ENCODE measurements at places on chromosomes 5 and 9.

DNA sequence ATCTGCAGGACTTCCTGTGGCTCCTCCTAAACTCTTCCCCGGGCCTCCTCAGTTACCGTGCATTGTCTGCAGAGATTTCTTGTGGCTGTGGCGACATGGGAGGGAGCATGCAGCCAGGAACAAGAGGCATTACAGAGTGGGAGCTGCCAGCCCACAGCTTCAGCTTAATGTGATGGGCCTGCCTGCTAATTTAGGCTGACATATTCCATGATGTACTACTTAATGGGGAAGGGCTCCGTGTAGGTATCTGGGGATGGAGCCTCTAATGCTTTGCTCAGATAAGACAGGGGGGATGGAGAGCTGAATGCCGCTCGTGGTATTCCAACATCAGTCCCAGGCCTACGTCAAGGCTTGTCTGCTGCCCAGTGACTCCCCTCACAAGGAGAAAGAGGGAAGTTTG lies 137.6 kb upstream of the GPR151 start:
- no peak for DNase-seq

- no peak for DNase-seq
Observed at GRCh38 chr9:95012035-95012708, 285.7 kb downstream of the AOPEP start.

- DNase-seq = no peak
Observed at GRCh38 chr9:122695696-122696095, 20.8 kb downstream of the OR1L3 start.

GRCh38 chr5:165108809-165109208 lies 1603.4 kb downstream of the MAT2B start:
- no peak for DNase-seq

DNA sequence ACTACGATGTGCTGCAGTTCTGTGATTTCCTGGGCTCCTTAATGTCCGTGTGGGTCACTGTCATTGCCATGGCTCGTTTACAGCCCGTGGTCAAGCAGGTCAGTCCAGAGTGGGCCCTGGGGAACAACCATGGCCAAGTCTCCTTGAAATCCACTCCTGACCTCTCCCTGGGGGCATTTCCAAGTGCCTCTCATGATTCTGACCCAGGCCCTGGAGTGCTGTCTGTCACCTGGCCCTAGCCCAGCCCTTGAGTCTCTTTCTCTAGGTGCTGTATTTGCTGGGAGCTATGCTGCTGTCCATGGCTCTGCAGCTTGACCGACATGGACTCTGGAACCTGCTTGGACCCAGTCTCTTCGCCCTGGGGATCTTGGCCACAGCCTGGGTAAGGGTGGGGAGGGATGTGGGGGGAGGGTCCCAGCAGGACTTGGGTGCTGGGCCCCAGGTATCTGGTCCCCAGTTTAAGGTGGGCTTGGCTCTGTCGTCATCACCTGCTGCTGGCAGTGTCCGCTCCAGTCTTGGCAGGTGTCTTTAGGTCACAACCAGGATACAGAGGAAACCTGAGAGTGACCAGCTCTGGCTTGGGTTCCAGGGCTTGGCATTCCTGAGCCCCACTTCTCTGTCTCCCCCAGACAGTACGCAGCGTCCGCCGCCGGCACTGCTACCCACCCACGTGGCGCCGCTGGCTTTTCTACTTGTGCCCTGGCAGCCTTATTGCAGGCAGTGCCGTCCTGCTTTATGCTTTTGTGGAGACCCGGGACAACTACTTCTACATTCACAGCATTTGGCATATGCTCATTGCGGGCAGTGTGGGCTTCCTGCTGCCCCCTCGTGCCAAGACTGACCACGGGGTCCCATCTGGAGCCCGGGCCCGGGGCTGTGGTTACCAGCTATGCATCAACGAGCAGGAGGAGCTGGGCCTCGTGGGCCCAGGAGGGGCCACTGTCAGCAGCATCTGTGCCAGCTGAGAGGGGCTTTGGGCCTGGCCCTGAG lies 17.0 kb downstream of the OR13J1 start:
- peak; percentile 2 for DNase-seq

DNA sequence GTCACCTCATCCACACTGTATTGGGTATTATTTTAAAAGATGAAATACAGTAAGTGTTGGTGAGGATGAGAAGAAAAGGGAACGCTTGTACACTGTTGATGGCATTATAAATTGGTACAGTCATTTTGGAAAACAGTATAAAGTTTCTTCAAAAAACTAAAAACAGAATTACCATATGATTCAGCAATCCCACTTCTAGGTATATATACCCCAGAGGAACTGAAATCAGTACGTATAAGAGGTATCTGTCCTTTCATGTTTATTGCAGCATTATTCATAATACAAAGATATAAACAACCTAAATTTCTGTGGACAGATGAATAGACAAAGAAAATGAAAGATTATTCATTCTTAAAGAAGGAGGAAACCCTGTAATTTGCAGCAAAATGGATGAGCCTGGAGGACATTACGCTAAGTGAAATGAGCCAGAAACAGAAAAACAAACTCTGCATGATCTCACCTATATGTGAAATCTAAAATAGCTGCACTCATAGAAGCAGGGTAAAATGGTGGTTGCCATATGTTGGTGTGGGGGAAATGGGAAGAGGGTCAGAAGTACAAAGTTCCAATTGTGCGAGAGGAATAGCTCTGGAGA lies 191.6 kb downstream of the TRIM36 start:
- no peak for DNase-seq

DNA sequence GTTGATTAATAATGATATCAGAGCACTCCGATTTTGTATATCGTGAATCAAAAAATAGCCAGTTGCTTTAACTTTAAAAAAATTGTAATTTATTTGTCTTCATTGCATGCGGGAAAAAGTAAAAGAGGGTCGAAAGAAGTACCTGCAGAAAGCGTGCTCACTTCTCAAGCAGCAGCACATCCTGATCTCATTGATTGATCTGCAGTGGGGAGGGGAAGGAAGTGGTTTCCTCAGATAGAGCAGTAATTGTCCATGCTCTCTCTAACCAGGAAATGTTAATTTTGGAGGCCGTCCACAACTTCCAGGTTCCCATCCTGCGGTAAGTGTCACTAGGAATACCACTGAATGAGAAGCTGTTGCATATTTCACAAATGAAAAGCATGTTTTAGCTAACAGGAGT lies 63.2 kb downstream of the SYK start:
- no peak for DNase-seq

- DNase-seq = no peak
Observed at GRCh38 chr5:68066277-68066955, 149.1 kb upstream of the PIK3R1 start.

DNA sequence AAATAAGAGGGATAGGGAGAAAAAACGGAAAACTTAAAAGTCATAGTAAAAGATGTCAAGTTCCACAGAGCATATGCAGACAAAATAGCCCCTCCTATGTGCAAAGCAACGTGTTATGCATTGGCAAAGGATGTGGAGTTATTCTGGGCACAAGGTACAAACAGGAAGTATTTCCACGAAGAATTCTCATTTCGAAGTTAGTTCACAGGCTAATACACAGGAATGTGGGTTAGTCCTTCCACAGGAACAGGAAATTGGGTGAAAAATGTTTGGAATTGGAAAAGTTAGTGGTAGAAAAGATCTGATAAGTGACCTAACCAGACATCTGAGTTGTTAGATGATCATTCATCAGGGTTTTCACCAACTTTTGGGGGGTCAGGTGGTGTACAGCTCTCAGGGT lies 326.6 kb downstream of the EBF1 start:
- DNase-seq = no peak

- DNase-seq = no peak
Observed at GRCh38 chr9:419571-420171, 205.0 kb downstream of the DOCK8 start.

DNA sequence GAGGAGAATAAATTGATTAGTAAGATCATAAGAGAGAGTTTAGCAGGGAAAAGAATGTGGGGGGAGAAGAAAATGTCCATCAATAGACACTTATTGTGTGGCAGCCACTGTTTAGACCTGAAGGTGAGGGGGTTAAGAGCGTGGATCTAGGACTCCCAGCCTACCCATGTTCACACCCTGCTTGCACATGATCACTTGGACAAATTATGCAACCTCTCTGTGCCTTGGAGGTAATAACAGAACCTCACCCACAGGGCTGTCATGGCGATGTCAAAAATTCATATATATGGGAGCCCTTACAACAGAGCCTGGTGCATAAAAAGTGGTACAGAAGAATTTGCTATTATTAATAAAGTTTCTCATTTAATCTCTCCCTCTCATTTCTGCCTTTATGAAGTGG lies 86.0 kb upstream of the EQTN start:
- no peak for DNase-seq

GRCh38 chr5:60066502-60066901 lies 173.0 kb upstream of the PDE4D start:
- no peak for DNase-seq

DNA sequence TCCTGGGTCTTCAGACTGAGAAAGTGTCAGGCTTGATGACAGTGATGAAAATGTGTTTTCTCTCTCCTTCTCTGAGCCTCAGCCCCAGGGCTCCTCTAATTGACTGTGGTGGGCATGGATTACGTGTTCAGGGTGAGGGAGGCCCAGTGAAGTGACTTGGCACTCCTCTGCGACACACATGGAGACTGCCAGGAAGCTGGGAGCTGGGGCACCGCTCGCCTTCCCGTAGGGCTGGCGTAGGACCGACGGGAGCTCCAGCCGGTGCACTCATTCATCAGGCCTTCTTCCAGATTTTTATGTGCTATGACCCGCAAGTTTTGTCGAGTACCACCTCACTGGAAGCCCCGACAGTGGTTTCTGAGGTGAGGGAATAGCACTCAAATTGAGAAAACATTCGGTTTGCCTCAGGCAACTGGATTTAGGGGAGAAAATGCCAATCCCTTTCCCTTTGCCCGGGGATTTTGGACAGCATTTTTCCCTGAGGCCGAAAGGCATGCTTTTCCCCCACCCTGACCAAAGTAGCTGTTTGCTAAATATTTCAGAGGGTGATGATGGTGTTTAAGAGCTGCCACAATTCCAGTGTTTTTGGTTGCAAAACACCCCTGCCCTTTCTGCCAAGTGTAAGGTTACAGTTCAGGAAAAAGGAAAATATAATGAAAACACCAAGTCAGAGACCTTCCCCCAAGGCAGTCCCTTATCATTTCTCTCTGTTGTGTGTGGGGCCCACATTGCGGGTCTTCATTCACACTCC lies 83.7 kb downstream of the PCSK5 start:
- DNase-seq = no peak

GRCh38 chr5:125549322-125549911 lies 803.0 kb upstream of the ZNF608 start:
- no peak for DNase-seq

DNA sequence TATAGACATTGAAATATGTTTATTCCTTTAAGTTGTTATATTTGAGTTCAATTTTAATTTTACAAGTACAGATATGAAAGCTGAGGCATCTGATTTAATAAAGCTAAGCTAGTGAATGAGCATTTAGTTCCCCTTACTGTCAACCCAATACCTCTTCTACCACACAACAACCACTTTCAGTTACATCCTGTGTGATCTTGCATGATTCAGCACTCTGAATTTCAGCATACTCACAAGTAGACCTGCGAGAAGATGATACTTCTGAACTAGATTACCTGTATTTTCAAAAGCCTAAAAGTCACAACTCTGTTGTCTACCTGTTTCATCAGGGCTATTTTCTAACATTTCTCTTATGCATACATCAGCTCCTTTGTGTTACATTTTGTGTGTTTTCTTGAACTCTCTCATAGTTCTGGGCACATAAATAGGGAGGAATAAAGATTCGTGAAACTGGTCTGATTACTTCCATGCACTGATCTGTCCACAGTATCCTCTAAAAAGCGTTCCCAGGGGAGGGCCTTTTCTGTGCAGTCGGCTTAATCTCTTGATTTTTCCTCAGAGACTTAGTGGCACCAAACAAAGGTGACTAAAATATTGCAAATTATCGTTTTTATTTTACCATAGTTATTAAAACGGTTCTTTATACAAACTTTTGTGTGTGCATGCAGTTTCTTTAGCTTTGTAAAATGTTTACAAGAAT lies 2025.5 kb upstream of the NUDT12 start:
- no peak for DNase-seq

- DNase-seq = no peak
Observed at GRCh38 chr5:57989378-57989777, 470.5 kb downstream of the PLK2 start.

GRCh38 chr9:138043411-138044345 lies 166.1 kb downstream of the CACNA1B start:
- no peak for DNase-seq

- DNase-seq = no peak
Observed at GRCh38 chr5:55064523-55064922, 37.9 kb upstream of the GZMA start.

GRCh38 chr5:99104538-99105132 lies 175.8 kb upstream of the CHD1 start:
- DNase-seq = no peak

GRCh38 chr5:118257066-118257465 lies 731.3 kb downstream of the DTWD2 start:
- no peak for DNase-seq

- DNase-seq = peak; percentile 73
Observed at GRCh38 chr5:102755686-102756371, 724 bp downstream of the PAM start.

- no peak for DNase-seq
Observed at GRCh38 chr9:93894691-93895079, 60.5 kb downstream of the BARX1 start.

DNA sequence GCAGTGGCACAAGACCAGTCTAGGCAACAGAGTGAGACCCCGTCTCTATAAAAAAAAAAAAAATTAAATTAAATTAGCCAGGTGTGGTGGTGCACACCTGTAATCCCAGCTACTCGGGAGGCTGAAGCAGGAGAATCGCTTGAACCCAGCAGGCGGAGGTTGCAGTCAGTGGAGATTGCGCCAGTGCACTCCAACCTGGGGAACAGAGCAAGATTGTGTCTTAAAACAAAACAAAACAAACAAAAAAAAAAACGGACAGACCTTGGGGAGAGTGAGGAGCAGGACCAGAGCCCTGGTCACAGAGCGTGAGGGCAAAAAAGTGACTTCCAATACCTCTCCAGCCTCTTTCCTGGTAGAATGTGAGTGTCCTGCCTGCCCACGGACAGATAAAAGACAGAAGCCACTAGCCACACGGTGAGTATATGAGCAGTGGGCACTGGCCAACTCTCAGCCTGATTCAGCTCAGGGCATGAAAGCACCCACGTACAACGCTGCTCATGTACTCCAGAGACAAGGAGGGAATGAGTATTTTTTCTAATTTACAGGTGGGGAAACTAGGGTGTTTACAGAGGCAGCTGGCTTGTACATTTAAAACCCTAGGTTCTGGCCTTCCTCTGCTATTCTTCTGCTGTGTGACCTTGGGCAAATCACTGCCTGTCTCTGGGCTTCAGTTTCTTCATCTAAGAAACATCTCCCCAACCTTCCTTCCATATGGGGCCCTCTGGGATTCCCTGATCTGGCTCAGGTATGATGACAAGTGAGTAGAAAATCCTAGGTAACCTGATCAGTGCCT lies 1.8 kb downstream of the OLFML2A start:
- DNase-seq = no peak

GRCh38 chr5:109412981-109413402 lies 3.2 kb upstream of the PJA2 start:
- no peak for DNase-seq

GRCh38 chr5:157750320-157750719 lies 6.8 kb downstream of the LSM11 start:
- no peak for DNase-seq

- DNase-seq = no peak
Observed at GRCh38 chr5:133758641-133759040, 146.3 kb upstream of the FSTL4 start.

All from stimulated activated naive CD8-positive, alpha-beta T cell treated with anti-CD3 and anti-CD28 coated beads, Interleukin-15, amount 100 ng/mL, for 72 hours (primary cell).